ENCODE measurements at places on chromosomes 3 and 15.

DNA sequence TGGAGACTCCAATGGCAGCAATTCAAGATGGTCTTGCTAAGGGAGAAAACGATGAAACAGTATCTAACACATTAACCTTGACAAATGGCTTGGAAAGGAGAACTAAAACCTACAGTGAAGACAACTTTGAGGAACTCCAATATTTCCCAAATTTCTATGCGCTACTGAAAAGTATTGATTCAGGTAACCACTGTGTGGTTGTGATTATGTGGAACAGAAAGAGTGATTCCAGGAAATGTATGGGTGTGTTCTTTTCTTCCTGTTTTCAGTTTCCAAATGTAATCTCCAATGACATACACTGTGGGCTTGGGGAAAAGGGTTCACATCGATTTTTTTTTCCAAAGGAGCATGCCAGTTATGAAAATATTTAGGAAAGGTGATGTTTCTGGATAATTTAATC is 10.9 kb downstream of the SCG3 start:
- DNase-seq = no peak

DNA sequence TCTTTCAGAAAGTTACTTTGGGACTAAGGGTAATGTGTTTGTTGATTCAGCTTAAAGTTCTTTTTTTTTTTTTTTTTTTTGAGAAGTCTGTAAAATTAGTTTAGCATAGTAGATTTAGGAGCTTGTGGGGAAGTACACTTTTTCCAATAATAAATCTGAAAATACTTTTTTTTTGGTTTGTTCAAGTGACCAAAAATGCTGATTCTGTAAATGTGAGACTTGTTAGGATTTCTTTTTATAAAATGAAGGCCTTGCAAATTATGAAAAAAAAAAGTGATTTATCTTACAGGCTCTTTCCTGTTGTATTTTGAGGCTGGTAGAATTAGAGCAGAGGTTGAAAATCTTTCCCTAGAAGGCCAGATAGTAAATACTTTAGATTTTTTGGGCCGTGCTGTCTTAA is 7.6 kb downstream of the OXNAD1 start:
- DNase-seq = no peak

DNA sequence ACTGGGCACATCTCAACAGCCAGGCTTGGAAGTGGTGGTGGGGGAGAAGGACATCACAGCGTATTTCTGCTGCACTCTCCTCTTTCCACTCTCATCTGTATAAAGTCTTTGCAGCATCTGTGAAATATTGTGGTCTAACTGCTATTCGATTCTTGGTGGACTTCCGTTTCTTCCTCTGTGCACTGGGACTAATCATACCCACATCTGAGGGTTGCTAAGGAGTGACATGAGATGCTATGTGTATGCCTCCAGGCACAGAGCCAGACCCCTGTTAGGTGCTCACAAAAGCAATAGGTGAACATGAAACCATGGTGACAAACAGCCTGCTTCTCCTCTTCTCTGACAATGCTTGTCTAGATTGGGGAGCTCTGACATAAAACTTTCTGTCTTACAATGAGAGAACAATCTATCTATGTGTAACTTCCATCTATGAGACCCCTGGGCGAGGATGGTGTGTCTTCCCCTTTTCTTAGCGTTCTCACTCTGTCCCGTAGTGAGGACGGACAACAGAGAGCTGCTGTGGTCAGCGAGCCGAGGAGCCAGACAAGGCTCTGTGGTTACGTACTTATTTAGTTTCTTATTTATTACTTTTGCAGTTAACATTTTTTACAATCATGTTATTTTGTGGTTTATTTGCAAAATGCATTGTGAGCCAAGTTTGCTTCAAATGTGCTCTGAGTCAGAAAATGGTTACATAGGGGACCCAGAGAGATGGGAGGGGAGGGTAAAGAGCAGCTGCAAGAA is 196.7 kb upstream of the TPRG1 start:
- no peak for DNase-seq

GRCh38 chr3:39183211-39184080 is 8.9 kb downstream of the XIRP1 start:
- no peak for DNase-seq

- no peak for DNase-seq
Measured at GRCh38 chr3:147372525-147373027, 33.8 kb downstream of the ZIC4 start.

DNA sequence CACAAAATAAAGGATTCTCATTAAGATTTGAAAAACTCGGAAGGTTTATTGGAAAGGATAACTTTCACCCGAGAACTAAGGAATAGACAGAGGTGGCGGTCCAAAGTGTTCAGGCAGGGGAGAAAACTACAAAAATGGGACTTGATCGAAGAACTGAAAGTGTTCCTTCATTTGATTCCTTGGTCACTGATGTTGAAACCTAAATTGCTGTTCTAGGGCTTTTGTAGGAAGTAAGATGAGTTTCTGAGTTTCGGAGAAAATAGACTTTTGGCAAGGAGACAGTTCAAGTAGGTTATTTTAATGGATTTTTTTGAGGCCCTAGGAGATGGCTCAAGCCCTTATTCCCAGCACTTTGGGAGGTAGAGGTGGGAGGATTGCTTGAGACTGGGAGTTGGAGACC is 1.4 kb downstream of the TRIP4 start:
- no peak for DNase-seq

- DNase-seq = no peak
Measured at GRCh38 chr15:73983211-73983727, 8.8 kb downstream of the STOML1 start.

GRCh38 chr3:182142928-182143327 is 431.2 kb downstream of the SOX2 start:
- DNase-seq = no peak

GRCh38 chr15:79316864-79317263 is 6.0 kb downstream of the TMED3 start:
- DNase-seq = no peak

DNA sequence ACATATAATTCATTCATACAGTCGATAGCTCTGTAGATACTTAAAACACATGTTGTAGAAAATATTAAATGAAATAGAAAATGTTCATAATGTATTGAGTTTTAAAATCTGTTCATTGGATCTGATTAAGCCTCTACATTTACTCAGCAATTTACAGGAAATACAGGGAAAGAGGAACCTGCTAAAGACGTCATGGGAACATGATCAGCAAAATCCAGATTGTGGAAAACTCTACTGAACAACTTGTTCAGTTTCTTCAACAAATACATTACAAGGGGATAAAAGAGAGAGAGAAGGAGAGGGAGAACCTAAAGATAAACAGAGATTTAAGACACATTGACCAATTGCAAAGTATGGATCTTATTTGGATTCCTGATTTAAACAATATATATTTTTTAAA is 46.7 kb downstream of the KLHL6 start:
- DNase-seq = no peak

GRCh38 chr3:58092521-58092920 is 84.3 kb downstream of the FLNB start:
- no peak for DNase-seq

GRCh38 chr3:79257791-79258190 is 510.0 kb downstream of the ROBO1 start:
- DNase-seq = no peak

- DNase-seq = no peak
Measured at GRCh38 chr3:195086885-195087284, 184.1 kb downstream of the XXYLT1 start.

GRCh38 chr15:81279621-81280485 is 44.1 kb downstream of the STARD5 start:
- DNase-seq = no peak

GRCh38 chr3:8106921-8107320 is 394.7 kb upstream of the LMCD1 start:
- no peak for DNase-seq

DNA sequence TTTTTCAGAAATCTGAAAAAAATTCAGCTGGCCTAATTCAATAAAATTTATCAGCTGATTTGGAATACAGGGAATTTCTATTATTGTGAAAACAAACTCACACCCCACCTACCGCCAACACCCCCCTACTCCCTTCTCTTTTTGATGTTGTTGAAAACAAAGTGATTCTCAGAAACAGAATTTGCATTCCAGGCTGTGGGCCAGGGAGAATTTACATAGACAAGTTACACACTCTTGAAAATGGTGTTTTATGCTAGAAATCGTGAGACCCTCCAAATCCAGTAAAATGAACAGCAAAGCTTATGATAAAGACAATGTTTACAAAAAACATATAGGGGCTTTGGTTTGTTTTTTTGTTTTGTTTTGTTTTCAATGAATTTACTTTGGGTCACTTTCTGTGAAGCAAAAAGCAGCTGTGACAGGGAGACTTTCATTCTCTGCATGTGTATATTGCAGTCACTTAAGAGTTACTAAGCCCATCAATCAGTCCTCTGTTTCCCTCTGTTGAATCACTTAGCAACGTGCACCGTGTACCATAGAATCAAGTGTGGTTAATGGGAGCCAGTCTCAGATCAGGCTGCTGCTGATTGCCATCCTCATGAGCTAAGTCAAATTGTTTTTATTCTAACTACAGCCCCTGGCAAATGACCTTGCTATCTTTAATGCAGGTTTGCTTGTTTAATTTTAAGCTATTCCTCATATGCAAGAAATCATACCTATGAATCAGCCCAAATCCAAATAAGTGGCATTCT is 159.8 kb downstream of the ALCAM start:
- no peak for DNase-seq

Data from Panc1 (cell line).